ENCODE measurements at places on chromosomes 5 and 9. TPM values are rescaled to one million over a fixed set of nuclear protein-coding genes. Genes with fewer than 3 reads are reported as not detected.

GRCh38 chr5:123907349-123907748 is 395.4 kb downstream of the CSNK1G3 start:
- DNase-seq = no peak

Gene DAPK1
- 79.2 TPM for total RNA-seq

Gene ANKS6
- 21.1 TPM for total RNA-seq

Gene FLT4
- total RNA-seq = not detected

Gene PCDHGA11
- 1.2 TPM for total RNA-seq

- DNase-seq = no peak
Measured at GRCh38 chr5:137605411-137605810, 106.3 kb upstream of the SPOCK1 start.

GRCh38 chr9:115262952-115263351 is 145.0 kb upstream of the TNC start:
- no peak for DNase-seq

Gene ZNF618
- total RNA-seq = 1.2 TPM

- no peak for DNase-seq
Measured at GRCh38 chr9:86207193-86207592, 52.3 kb downstream of the C9orf153 start.

DNA sequence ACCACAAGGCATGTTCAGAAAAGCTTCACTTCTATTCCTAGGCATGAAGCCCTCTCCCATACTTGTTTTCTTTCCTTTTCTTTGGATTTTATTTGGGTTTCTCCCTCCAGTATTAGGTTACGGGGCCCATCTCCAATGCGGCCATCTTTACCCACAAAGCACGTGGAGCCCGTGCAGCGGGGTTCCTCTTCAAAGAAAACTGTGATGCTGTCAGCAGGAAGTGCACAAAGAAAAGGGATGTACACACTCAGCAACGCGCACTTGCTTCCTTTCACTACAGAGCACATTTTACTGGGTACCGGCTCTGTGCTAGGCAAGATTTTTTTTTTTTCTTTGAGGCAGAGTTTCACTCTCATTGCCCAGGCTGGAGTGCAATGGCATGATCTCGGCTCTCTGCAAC is 106.6 kb downstream of the COL23A1 start:
- no peak for DNase-seq

Gene BRD9
- 76.2 TPM for total RNA-seq

DNA sequence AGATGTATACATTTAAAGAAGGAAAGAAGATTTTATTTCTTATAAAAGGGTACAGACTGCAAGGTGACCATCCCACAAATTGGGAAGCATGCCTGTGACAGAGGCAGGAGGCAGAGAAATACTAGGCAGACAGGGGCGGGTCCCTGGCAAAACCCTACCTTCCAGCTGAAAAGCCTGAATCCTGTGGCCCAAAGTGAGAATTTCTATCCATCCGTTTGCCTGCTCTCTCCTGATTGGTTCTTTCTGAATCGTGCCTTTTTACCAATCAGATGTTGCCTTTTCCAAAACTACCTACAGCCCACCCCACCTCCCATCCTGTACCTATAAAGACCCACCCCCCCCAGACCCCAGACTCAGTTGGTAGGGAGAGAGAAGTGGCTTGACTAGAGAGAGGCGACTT is 3.4 kb upstream of the SH3GLB2 start:
- DNase-seq = no peak

- DNase-seq = no peak
Measured at GRCh38 chr9:7304627-7304995, 495.0 kb downstream of the DMAC1 start.

DNA sequence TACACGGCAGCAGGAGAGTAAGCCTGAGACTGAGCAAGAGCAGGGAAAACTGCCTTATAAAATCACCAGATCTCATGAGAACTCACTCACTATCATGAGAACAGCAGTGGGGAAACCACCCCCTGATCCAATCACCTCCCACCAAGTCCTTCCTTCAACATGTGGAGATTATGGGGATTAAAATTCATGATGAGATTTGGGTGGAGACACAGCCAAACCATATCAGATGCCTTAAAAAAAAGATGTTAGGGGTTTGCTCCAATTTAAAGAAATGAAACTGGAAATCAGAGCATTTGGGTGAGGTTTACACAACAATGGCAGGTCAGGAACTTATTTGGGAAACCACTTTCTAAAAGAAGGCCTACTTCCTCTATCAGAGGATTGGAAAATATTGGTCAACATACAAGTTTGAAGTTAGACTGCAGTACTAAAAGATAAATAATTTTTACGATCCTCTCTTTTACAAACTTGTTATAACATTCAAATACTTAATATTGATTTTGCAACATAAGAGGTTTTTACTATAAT is 105.1 kb downstream of the FBN2 start:
- DNase-seq = no peak

DNA sequence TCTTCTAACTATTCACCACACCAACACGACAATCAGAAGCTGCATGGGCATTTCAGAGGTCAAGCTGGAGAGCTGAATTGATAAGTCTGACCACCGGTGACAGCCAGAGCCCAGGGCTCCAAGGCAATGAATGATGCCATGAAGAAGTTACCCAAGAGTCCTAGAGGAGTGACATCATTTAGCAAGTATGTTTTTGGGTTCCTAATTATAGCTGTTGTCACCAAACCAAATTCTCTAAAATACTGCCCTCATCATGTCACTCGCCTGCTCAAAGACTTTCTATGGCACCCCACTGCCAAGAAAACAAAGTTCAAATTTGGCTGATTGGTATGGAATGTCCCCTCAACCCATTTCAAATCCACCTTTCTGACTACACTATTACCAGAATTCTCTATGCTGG is 235.1 kb downstream of the SPOCK1 start:
- DNase-seq = no peak

DNA sequence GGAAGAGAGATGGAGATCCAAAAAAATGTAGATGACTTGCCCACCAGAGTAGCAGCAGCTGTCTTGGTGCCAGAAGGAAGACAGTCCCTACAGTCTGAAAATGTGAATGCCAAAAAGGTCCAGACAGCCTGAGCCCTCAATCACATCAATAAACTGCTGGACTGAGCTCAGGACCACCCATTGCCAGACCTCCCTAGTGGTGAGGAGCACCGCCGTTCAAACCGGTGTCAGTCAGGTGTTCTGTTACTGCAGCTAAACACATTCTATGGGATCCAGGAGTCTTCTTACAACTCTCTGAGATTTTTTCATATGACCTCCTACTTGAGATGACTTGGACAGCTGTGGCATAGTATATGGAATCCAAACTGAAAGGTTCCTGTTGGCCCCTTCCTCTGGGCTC is 32.0 kb upstream of the OTP start:
- no peak for DNase-seq

Data from Caco-2 (cell line).